IMR-90 (cell line): ENCODE measurements at places on chromosomes 3 and 15.
A peak's percentile ranks its signal among the peaks of the same experiment; 100 is the strongest.

DNA sequence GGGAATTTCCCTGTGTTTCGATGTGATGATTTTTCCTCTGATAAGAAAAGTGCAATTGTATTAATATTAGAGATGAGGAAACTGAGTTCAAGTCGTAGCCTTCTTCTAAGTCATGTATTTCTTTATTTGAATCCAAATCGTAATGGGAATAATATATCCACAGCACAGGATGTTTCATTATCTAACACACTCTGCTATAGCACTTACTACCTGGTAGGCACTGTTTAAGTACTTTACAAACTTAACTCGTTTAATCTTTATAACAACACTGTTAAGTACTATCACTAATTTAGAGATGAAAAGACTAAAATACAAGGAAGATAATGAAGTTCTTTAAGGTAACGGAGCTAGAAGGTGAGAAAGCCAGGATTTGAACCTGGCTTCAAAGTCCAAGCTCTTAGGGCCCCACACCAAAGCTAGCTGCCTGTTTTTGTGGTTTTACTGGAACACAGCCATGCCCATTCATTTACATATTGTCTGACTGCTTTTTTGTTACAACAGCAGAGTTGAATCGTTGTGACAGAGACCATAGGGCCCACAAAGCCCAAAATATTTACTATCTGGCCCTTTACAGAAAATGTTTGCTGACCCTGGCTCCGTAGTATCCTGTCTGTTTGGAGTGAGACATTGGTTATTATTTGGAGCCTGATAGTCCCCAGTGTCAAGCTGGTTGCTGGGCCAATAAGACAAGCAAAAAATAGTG, 9.6 kb upstream of the ATP13A3 start:
- H3K36me3 ChIP-seq: no peaks in the 10 kb centered on the region
- H3K27ac ChIP-seq: no peak overlapping the region
- H3K27me3 ChIP-seq: no peaks in the 10 kb centered on the region
- no peak for DNase-seq
- peaks cover 14% of the 10 kb centered on the region for H3K4me1 ChIP-seq
- no peak overlapping the region for H3K4me3 ChIP-seq

DNA sequence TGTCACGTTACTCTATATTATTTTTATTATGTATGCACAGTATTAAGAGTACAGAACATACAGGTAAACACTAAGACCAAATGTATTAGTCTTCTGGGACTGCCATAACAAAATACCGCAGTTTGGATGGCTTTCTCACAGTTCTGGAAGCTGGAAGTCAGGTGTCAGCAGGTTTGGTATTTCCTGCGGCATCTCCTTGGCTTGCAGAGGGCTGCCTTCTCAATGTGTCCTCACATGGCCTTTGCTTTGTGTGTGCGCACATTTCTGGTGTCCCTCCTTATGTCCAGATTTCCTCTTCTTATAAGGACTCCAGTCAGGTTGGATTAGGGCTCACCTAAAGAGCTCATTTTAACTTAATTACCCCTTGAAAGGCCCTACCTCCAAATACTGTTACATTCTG, 53.8 kb upstream of the CPOX start:
- no peak overlapping the region for H3K4me3 ChIP-seq
- no peak for DNase-seq
- no peak overlapping the region for H3K27ac ChIP-seq
- H3K36me3 ChIP-seq: no peaks in the 10 kb centered on the region
- no peaks in the 10 kb centered on the region for H3K4me1 ChIP-seq

GRCh38 chr3:186544281-186544680, at the start of gene CRYGS:
TSS of gene CRYGS (minus strand) at chr3:186544380. CDS start at chr3:186544326, 54 bp downstream.
- H3K27ac ChIP-seq: no peak within 1 kb of the TSS
- H3K27me3 ChIP-seq: no peaks in the 10 kb centered on the region
- DNase-seq: no peak
- H3K4me1 ChIP-seq: no peaks in the 10 kb centered on the region
- no peak within 1 kb of the TSS for H3K4me3 ChIP-seq
- peaks cover 2% of the 10 kb centered on the region; the same call in 1 of the 2 replicates for H3K36me3 ChIP-seq

GRCh38 chr3:43490640-43491185, 131.1 kb downstream of the ANO10 start:
- peaks cover 2% of the 10 kb centered on the region; the same call in 1 of the 2 replicates for H3K4me1 ChIP-seq
- no peak overlapping the region for H3K4me3 ChIP-seq
- DNase-seq: no peak
- H3K27me3 ChIP-seq: no peaks in the 10 kb centered on the region
- H3K36me3 ChIP-seq: no peaks in the 10 kb centered on the region
- H3K27ac ChIP-seq: no peak overlapping the region

- H3K4me1 ChIP-seq: peaks cover 7% of the 10 kb centered on the region
- no peak for DNase-seq
- H3K27ac ChIP-seq: no peak overlapping the region
- H3K4me3 ChIP-seq: no peak overlapping the region
- no peaks in the 10 kb centered on the region for H3K36me3 ChIP-seq
These were observed 142.5 kb upstream of the UBE2E1 start for GRCh38 chr3:23663246-23663645.

DNA sequence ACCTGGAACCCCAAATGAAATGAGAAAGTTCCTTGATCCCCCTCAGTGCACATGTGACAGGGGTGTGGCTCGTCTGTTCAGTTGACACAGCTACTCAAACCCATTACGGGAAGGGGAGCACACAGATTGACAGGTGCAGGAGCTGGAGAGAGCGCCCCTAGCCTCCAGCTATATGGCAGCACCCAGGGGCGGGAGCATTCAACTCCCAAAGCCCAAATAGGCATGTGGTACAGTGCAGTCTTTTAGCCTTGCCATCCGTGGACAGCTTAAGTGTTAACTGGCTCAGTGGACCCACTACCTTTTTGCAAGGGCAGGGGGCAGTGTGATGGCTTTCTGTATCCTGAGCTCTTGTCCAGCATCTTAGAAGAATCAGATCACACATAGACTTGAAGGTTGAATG, 1374.2 kb upstream of the ALCAM start:
- H3K4me3 ChIP-seq: no peak overlapping the region
- no peak for DNase-seq
- H3K4me1 ChIP-seq: no peaks in the 10 kb centered on the region
- H3K36me3 ChIP-seq: no peaks in the 10 kb centered on the region

DNA sequence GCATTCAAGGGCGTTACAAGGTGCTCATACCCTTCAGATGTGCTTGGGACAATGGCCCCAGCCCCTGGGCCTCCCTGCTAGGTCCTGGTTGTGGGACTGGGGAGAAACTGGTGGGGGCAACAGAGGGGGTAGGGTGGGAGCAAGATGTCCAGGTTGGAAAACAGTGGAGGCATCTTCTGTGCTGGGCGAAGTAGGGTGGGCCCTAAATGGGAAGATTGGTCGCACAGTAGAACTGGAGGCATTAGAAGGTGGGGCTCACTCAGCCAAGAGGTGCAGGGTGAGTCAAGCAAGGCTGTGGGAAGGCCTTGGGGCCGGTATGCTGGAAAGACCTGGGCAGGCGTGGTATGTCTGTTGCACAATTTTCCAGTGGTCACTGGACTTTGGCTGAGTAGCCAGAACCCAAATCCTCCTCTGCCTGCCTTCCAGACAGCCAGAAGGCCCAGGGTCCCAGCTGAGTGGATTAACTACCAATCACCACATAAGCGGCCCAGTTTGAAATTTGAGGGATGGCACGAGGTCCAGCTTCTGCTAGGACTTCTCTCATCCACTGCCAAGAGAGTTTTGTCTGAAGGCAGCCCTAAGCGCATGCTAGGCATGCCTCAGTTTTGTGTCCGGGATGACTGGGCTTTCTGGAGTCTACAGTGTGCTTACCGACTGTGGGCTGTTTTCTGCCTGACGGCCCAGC, 74.5 kb downstream of the LSM3 start:
- H3K27me3 ChIP-seq: no peaks in the 10 kb centered on the region
- peaks cover 7% of the 10 kb centered on the region; the same call in 1 of the 2 replicates for H3K4me1 ChIP-seq

DNA sequence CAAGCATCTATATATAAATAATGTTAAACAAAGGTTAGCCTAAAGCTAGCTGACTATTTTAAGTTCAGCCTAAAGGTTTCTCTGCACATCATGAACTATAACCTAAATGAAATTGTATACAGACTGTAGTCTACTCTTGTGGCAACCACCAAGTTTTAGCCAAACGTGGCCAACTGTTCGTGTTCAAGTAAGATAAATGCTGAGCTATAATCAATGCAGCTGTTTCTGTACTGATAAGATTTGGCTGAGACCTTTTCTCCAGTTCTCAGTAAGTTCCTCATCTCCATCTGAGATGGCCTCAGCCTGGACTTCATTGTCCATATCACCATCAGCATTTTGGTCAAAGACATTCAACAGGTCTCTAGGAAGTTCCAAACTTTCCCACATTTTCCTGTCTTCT, 43.7 kb upstream of the IGSF10 start:
- no peaks in the 10 kb centered on the region for H3K4me1 ChIP-seq
- H3K27me3 ChIP-seq: no peaks in the 10 kb centered on the region
- no peak for DNase-seq
- no peak overlapping the region for H3K4me3 ChIP-seq
- no peaks in the 10 kb centered on the region for H3K36me3 ChIP-seq

DNA sequence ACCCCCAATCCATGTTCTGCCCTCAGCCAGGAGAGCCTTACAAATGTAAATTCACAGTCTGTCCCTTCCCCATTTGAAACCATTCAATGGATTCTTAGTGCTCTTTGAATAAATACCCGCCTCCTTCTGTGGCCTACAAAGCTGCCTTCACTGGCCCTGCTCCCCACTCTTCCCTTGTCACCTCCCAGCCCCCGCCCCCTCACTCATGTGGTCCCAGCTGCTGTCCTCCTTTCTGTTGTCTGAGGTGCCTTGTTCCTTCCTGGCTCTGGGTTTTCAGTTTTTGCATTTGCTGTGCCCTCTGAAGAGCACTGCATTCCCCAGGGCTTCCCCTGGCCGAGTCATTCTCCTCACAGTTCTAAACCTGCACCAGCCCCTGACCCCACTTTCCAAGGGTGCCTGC, 3.2 kb downstream of the EFCAB12 start:
- no peak overlapping the region for H3K4me3 ChIP-seq
- no peak for DNase-seq
- no peak overlapping the region for H3K27ac ChIP-seq
- H3K4me1 ChIP-seq: peaks cover 5% of the 10 kb centered on the region
- 0 out of 2 replicates have a peak, but pooled peaks cover 2% of the 10 kb centered on the region for H3K36me3 ChIP-seq
- H3K27me3 ChIP-seq: no peaks in the 10 kb centered on the region

DNA sequence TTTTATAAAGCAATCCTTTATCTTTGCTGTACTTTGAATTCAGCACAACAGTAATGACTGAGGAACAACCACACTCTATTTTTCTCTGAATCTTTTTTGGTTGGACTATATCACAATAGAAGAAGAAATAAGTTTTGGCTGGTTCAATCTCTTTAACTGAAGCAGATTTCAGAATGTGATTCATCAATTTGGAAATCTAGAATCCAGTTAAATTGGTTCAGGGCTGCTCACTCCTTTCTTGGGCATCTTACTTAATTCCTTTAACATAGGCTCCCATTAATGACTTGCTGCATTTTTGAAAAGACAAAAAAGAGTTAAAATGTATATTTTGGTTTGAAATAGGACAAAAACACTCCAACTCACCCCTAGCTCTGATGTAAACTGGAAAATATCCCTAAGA, 688.3 kb upstream of the NECTIN3 start:
- H3K27ac ChIP-seq: peak overlapping the region; percentile 94; the same call in 1 of the 2 replicates
- no peak overlapping the region for H3K4me3 ChIP-seq
- no peaks in the 10 kb centered on the region for H3K36me3 ChIP-seq
- H3K4me1 ChIP-seq: peaks cover 5% of the 10 kb centered on the region; the same call in 1 of the 2 replicates
- H3K27me3 ChIP-seq: no peaks in the 10 kb centered on the region
- peak; percentile 2 for DNase-seq

DNA sequence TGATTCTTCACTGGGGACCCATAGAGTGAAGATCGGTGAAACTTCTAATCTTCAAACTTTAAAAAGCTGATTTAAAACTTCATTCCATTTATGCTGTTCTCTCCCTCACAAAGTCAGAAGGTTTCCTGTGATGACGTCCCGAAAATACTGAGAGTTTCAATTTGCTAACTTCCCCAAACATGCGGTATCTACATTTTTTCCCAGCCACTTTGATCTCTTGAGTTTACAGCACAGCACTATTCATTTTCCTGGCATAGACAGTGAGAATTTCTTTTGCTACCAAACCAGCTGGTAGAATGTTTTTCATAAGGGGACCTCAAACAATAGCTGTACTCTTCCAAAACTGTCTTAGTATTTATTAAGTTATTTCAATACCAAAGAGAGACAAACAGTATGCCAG, 156.8 kb downstream of the LSAMP start:
- H3K4me1 ChIP-seq: no peaks in the 10 kb centered on the region
- H3K27ac ChIP-seq: no peak overlapping the region
- no peaks in the 10 kb centered on the region for H3K36me3 ChIP-seq
- no peak overlapping the region for H3K4me3 ChIP-seq
- no peaks in the 10 kb centered on the region for H3K27me3 ChIP-seq

DNA sequence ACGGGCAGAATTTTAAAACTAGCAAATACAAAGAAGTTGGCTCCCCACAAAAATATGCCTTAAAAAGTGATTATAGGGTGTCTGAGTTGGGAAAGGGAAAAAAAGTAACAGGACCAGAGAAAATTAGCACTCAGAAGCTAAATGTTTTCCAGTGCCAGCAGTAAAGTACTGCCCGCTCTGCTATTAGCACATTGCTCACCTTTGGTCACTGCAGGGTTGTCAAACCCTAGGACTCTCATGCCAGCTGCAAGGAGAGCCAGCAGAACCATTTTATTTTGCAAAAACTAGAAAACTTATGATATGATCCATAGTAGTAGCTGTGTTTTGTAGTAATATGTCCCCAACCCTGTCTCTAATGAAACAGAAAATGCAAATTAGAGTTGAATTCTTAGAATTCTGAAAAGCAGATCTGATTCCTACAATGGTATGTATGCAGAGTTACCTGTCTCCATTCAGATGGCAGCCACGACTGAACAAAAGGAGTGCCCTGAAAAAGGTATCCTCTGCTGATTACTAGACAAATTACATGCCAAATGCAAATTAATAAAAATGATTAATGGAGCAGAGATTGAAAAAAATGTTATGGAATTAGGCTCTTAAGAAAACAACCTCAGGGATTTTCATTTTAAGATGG, 150.3 kb downstream of the SNRK start:
- DNase-seq: no peak
- H3K4me1 ChIP-seq: no peaks in the 10 kb centered on the region; the same call in 1 of the 2 replicates
- no peak overlapping the region for H3K27ac ChIP-seq

DNA sequence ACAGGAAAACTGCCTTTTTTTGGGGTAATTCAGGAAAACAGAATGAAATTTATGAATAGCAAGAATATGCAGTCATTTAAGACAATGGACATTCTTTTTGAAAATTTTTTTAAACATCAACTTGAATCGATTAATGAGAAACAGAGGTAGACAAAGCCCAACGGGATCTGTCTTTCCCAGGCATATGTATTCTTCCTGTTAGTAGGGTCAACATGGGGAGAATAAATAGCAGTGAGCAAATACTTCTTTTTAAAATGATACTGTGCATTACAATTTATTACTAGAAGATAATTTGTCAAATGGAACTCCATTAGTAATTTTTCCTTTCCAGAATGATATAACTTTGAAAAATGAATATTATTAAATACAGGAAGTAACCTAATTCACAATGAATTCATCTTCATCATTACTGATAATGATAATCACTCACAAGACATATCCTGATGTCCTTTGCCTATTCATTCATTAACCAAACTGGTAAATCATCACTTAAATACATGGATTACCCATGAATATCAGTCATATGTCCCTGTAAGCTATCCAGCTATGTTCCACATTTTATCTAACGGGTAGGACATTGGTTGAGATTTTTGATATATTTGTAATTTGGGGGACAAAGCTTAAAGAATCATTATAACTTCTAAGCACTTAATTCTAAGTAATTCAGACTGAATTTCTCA, 209.2 kb upstream of the CDIN1 start:
- no peaks in the 10 kb centered on the region for H3K36me3 ChIP-seq
- H3K27me3 ChIP-seq: no peaks in the 10 kb centered on the region
- peak overlapping the region; percentile 17 for H3K27ac ChIP-seq
- H3K4me3 ChIP-seq: no peak overlapping the region
- no peak for DNase-seq
- peaks cover 3% of the 10 kb centered on the region; the same call in 1 of the 2 replicates for H3K4me1 ChIP-seq

- H3K27ac ChIP-seq: no peak overlapping the region
- no peak overlapping the region for H3K4me3 ChIP-seq
- peak; percentile 67 for DNase-seq
- H3K36me3 ChIP-seq: peaks cover 3% of the 10 kb centered on the region; the same call in 1 of the 2 replicates
- no peaks in the 10 kb centered on the region for H3K27me3 ChIP-seq
These were observed 17.6 kb downstream of the ACAD11 start for GRCh38 chr3:132641837-132642538.
